ENCODE measurements at places on chromosomes 16 and 17.
A peak's percentile ranks its signal among the peaks of the same experiment; 100 is the strongest.

DNA sequence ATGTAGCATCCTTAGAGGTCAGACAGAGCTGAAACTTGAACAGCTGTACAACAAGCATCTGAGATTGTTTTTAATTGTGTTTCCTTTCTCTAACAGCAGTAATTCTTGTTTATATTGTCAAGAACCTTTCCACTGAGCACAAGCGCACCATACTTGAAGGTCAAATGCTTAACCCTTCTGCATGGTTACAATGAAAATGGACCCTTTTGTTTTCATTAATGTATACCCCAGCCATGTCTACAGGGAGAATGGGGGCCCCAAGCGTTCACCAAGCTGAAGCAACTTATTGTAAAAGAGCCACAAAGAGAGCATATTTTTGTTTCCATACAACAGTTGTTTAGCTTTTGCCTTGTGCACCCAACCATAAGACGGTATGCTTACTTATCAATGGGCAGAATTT, 210.8 kb downstream of the FTO start:
- DNase-seq = no peak

- DNase-seq = no peak
Measured at GRCh38 chr17:53896047-53896446, 73.3 kb downstream of the KIF2B start.

- DNase-seq = no peak
Measured at GRCh38 chr17:65131240-65131639, 5.9 kb upstream of the RGS9 start.

DNA sequence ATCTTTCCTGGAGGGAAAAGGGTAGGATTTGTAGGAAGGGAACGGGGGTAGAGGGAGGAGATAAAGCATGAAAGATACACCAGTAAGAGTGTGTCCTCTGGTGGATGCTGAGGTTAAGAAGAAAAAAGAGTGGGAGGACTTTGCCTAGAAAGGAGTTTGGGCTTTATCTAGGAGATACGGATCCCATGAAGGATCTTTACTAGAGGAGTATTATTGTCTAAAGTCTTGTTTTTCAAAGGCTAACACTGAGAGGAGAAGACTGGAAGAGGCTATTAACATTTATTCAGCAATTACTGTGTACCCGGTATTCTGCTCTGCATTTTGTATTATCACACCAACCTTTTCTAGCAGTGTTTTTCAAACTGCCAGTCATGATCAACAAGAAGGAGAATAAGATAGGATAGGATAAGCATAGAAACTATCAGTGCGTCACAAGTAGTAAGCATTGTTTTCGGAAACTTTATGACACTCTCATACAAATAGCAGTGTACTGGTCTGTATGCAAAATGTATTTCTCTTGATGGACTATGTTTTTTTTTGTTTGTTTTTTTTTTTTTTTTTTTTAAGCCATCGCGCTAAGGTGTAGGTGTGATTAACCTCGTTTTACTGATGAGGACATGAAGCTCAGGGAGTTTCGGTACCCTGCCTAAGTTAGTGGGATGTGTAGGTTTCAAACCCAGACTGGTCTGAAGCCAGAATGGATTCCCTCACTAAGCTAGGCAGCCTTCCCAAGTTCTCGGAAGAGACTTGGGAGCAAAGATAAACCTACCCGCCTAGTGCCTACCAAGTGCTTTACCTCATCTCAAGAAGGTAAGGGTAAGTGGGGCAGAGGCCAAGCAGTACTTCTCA, 1.3 kb upstream of the SP2 start:
- no peak for DNase-seq

GRCh38 chr17:17080781-17081180, 38.5 kb downstream of the MPRIP start:
- DNase-seq = peak; percentile 27

GRCh38 chr17:12024327-12024726, 3.6 kb downstream of the MAP2K4 start:
- DNase-seq = no peak

- no peak for DNase-seq
Measured at GRCh38 chr17:38874505-38875400, 4.9 kb downstream of the LASP1 start.

DNA sequence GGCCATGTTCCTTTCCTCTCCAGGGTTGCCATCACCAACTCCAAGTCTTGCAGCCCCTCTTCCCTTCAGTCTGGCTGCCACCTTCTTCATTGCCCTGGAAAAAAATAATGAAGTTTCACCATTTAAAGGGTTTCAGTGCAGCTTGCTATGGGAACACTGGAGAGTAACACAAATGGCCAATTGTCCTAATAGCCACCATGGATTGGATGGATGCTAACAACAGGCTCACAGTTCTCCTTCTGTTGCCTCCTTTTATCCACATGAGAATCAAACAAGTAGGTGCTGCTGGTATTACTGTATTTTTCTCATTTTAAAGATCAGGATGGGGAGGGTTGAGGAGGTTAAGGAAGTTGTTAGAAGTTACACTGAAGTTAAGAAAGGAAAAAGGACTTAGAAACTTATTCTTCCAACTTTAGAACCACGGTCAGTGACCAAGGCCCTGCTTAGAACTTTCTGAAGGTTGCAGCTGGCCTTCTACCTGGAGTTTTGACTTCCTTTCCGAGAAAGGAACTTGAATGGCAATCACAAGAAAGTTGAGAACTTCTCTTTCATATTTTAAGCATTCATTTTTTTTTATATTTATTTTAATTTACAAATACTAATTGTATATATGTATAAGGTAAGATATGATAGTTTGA, 198.0 kb upstream of the MAF start:
- DNase-seq = no peak

DNA sequence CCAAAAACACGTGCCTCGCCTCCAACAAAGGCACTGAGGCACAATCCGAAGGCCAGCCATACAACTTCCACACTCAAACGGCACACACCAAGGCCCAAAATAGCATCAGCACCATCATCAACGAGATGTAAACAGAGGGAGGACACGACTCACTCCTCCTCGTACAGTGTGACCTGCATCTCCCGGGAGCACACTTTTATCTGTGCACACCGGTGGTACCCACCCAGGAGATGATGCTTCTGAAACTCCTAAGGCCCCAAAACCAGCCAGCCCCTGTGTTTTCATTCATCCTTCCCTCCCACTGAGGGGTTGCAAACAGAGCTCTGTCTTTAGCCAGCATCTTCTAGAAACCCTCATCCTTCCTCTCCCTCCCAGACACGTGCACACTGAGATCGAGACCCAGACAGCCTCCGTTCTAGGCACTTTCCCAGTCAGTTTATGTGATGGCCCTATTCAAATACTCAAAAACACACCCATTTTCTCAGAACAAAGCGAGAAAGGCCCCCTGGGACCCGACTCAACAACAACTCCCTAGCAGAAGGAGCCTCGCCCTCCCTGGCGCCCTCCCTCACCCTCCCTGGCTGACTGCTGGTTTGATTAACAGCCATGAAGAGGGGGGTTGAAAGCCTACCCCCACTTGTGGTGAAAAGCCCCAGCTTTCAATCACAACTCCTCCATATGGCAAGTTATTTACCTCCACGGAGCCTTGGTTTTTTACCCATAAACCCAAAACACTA, 76.3 kb downstream of the GAS7 start:
- DNase-seq = no peak

- no peak for DNase-seq
Measured at GRCh38 chr17:73362697-73363096, 50.9 kb upstream of the CDC42EP4 start.

- DNase-seq = no peak
Measured at GRCh38 chr17:42818379-42818778, 5.7 kb downstream of the BECN1 start.

DNA sequence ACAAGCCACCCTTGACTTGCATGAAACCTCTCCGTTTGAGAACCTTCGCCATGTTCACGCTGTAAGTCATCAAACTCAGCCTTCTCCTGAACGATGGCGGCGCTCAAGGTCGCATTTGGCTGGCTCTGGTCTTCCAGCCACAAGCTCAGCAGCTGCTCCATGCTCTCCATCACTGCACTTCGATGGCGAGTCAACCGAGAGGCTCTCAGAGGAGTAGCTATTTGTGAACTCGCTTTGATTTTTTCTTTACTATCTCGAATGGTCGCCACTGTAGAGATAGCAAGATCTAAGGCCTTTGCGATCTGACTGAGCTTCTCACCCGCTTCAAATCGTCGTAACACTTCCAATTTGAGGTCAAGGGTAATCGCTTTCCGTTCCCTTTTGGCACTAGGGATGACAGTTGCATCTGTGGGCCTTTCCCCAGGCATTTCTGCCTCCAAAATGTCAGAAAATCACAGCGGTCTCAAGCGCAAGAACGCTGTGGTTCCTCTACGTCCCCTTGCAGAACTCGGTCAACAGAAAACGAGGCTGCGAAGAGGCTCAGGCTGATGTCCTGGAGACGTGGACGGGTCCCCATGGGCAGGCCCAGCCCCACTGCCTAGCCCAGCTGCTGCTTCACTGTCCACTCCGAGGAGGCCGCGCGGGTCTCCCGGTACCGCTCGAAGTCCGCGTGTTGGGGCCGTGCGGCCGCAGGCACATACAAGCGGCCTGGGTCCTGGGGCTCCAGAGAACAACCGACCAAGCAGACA, 23.1 kb downstream of the DEF8 start:
- DNase-seq = no peak

DNA sequence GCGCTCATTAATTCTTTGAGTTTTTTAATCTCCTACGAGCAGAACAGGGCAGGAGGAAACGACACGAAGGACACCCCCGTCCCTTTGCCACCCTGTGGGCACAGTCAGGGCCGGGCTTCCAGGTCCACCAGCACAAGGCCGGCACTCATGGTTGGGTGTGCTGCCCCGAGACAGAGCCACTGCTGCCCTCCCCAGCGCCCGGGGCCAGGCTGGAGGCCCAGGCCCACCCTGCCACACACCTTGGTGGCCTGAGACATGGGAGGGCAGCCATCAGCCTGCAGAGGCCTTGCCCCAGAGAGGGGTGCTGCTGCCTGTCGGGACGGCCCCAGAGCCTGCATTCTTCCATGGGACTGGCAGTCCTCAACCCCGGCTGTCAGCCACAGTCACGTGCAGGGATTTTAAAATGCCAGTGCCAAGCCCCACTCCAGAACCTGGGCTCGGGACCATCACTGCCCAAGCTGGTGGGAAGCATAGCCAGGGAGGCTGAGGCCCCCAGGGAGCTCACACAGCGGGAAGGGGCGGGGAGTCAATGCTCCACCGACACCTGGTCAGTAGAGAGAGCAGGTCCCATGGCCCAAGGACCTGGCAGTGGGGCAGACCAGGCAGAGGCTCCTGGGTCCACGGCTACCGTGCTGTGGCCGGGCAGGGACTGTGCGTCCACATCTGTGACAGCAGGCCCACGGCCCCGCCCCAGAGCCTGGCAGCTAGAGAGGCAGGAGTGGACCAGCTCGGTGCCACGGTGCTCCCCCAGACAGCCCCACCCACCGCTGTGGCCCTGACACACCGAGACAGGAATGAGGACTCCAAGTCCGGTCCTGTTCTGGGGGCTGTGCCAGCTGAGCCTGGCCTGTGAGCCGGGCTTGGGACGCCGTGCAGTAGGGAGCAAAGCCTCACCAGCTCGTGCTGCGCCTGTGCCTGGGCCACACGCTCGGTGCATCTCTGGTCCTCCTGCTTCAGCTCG, 27.5 kb downstream of the CEP131 start:
- DNase-seq = no peak

- DNase-seq = peak; percentile 96
Measured at GRCh38 chr16:75116081-75116910, at the start of gene LDHD. TSS of gene LDHD (minus strand) at chr16:75116780. CDS start at chr16:75116720, 60 bp downstream.

GRCh38 chr17:39096508-39097149, 54.8 kb downstream of the PLXDC1 start:
- DNase-seq = no peak

DNA sequence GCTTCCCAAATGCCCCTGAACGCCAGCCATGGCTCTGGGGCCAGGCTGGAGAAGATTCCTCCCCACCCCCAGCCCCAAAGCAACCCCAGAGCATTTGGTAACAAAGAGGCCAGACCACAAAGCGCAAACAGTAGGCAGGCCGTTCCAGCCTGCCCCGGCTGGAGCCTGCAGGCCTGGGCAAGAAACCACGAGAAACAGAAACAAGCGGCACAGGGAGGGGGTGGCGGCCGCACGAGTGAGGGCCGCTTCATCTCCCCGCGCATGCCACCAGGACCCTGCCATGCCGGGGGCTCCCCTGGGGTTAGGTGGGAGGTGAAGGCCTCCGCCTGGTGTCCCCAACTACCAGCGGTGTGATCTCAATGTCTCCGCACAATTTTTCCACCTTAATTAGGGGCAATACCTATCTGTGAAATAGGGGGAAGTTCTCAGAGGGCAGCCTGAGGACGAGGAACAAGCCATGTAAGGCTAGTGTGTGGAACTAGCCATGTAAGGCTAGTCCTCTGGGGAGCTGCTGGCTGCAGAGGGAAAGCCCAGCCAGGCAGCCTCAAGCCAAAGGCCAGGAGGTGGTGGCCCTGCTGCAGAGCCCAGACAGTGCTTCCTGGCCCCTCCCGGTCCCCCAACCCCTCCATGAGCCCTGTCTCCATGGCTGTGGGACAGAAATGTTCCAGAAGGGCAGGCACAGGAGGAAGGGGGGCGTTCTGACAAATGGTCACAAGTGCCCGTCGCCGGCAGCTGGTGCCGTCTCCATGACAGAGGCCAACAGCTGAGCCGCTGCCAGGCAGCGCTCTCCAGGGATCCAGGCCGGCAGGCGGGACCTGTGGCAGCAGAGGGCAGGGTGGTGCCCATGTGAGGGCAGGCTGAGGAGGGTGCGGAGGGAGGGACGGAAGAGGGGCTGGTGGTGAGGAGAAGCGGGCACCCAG, 14.5 kb upstream of the MTSS2 start:
- DNase-seq = peak; percentile 76

DNA sequence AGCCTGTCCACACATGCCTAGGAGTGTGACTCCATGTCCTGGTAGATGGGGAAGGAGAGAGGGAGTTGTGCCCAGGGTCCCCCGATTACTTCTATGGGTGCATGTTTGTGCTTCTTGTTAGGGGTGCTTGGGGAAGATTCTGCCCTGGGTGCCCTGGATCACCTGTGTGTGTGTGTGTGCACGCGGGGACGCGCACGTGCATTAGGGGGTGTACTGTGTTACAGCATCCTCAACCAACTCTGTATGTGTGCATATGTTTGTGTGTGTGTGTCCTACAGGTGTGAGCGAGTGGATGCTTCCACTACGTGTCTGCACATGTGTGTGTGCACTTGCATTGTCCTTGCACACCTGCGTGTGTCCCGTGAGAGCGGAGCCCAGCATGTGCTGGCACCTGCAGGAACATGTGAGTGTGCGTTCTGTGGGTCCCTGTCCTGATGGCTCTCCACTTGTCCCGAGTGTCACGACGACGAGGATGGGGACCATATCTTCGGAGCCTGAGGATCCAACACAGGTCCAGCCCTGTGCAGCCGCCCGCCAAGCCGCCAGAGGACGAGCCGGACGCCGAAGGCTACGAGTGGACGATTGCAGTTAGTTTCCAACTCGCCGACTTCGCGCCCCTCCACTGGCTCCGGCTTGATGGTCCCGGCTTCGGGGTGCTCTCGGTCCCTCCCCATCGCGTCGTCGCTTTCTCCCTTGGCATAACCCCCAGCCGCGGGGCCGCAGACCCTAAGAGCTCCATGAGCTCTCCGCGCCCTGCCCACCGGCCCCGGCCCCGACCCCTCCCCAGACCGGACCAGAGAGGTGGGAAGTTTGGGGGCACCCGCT, 6.0 kb upstream of the TBC1D3B start:
- no peak for DNase-seq

GRCh38 chr17:945672-946071, 33.9 kb downstream of the NXN start:
- no peak for DNase-seq

- no peak for DNase-seq
Measured at GRCh38 chr16:73384506-73385089, 336.7 kb upstream of the ZFHX3 start.

GRCh38 chr16:82298472-82298871, 128.4 kb upstream of the MPHOSPH6 start:
- DNase-seq = no peak

- DNase-seq = no peak
Measured at GRCh38 chr17:5467416-5467815, 1.4 kb downstream of the DHX33 start.
